Activated CD4-positive, alpha-beta T cell treated with anti-CD3 and anti-CD28 coated beads for 36 hours (primary cell): ENCODE measurements at places on chromosomes 13 and 19. TPM values are rescaled to one million over a fixed set of nuclear protein-coding genes. Genes with fewer than 3 reads are reported as not detected.

DNA sequence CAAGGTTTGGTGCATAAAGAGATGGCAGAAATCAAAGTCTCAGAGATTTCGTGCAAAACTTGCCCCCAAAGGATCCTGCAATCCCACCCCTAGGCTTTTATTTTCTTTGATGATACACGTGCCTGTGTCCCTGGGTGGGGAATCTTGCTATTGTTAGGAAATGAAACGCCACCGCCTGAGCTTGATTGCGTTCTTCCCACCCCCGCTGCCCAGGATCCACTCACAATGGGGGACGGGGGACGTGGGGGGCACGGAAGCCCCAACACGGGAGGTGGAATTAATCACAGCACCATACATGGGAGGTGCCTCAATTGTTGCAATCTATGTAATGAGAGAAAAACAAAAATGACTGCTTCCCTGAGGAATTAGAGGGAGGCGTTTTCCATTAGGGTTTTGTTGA, 39.6 kb downstream of the ZNRF4 start:
- no peak overlapping the region for H3K27ac ChIP-seq
- H3K4me1 ChIP-seq = no peaks in the 10 kb centered on the region
- peaks cover 2% of the 10 kb centered on the region for H3K36me3 ChIP-seq
- H3K27me3 ChIP-seq = peaks cover 42% of the 10 kb centered on the region
- DNase-seq = no peak

DNA sequence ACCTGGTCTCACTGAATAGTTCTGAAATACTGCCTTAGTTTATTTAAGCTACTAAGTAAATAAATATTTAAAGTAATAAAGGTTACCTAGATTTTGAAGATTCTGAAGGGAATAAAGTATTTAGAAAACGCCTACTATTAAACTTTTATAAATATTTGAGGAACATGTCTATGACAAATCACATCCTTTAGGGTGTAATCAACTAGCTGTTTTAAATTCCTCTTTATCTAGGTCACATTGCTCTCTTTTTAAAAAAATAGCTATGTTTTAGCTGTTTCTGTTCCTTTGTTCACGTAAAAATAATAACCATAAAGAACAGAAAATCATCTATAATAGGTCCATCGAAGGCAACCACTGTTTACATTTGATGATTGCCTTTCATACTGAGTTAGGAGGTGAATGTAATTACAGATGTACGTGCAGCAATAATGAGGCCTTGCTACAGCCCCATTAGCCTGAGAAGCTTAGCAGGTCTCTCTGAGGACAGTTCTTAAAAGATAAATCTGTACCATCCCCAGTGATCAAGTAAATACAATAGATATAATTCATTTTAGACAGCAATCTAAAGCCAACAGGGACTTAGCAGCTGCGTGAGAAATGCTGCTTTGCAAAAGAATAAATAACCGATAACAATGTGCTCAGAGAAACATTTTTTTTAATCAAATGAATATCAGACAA, 449.5 kb downstream of the LIG4 start:
- no peaks in the 10 kb centered on the region for H3K36me3 ChIP-seq
- H3K4me1 ChIP-seq = no peaks in the 10 kb centered on the region
- DNase-seq = no peak
- H3K27me3 ChIP-seq = no peaks in the 10 kb centered on the region

- no peak for DNase-seq
- H3K36me3 ChIP-seq = peaks cover 5% of the 10 kb centered on the region
- peaks cover 30% of the 10 kb centered on the region for H3K4me1 ChIP-seq
Measured at GRCh38 chr13:46053162-46054012, 841 bp upstream of the ZC3H13 start.

DNA sequence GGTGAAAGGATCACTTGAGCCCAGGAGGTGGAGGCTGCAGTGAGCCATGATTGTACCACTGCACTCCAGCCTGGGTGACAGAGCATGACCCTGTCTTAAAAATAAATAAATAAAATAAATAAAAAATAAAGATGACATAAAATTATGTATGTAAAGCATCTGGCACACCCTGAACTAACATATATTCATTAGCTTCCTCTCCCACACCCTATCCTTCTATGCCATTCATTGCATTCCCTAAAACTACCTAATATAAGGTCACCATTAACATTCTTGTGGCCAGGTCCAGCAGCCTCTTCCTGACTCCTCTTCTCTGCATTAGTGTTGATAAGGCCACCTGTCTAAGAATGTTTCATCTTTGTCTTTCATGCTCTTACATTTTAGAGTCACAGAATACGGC, 44.5 kb upstream of the CLDN10 start:
- no peak overlapping the region for H3K4me3 ChIP-seq
- H3K27ac ChIP-seq = no peak overlapping the region
- no peaks in the 10 kb centered on the region for H3K4me1 ChIP-seq
- no peaks in the 10 kb centered on the region for H3K36me3 ChIP-seq
- peaks cover 7% of the 10 kb centered on the region for H3K27me3 ChIP-seq

- H3K36me3 ChIP-seq = no peaks in the 10 kb centered on the region
- no peak overlapping the region for H3K27ac ChIP-seq
- H3K4me1 ChIP-seq = peaks cover 13% of the 10 kb centered on the region
- H3K4me3 ChIP-seq = no peak overlapping the region
- peaks cover 80% of the 10 kb centered on the region for H3K27me3 ChIP-seq
Measured at GRCh38 chr13:110416131-110417025, 109.3 kb downstream of the COL4A2 start.

DNA sequence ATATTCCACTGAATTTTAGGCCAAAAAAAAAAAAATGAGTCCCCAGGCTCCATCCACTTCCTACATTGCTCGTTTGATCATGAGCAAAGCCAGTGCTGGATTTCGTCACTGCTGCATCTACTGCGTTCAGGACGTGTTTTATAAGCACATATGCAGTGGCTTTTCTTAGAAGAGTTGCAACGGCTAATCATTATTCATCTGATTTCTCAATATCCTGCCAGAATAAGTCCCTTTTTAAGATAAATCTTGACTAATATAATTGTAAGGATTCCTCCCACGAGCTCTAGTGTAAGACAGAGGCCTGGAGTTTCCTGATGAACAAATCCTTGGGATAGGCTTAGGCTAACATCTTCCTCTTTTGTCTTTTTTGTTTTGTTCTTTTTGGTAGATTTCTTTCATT, 19.5 kb downstream of the FAM124A start:
- peaks cover 3% of the 10 kb centered on the region for H3K27me3 ChIP-seq
- no peak overlapping the region for H3K27ac ChIP-seq
- DNase-seq = no peak
- no peaks in the 10 kb centered on the region for H3K36me3 ChIP-seq
- no peaks in the 10 kb centered on the region for H3K4me1 ChIP-seq
- no peak overlapping the region for H3K4me3 ChIP-seq

DNA sequence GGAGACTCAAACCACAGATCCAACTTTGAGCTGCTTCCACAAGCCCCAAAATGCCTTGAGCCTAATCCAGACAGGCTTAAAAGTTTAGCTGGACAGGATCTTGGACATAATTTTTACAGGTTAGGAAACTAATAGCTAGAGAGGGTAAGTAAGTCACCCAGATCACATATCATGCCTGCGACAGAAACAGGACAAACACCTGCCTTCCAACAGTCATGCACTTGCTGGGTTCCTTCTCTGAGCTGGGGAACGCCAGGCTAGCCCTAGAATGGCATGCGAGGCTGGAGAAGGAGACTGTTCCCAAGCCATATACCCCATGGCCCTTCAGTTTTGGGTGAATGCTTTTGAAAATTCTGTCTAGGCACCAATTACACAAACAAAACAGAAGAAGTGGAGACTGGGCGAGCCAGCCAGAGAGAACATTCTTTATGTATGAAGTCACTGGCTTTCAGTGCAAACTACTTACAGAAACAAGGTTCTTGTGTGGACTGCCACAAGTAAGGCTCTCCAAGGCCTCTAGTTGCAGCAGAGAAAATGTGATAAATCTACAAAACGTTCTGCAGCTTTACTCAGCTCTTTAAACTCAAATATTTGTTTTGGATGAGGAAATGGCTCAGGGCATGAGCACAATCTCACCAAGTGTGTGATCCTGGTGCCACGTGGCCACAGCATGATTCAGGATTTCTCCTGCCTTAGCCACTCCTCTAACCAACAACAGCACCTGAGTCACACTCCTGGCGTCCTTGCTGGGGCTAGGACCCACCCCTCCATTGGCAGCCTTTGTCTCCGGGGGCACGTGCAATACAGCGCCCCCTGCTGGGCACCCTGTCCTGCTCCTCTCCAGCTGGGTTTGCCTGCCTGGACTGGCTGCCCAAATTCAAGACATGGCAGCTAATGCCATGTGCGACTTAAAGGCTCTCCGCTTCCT, 73.4 kb upstream of the UBL3 start:
- H3K27me3 ChIP-seq = no peaks in the 10 kb centered on the region
- no peak overlapping the region for H3K4me3 ChIP-seq
- DNase-seq = peak; percentile 88
- peaks cover 41% of the 10 kb centered on the region for H3K4me1 ChIP-seq

GRCh38 chr13:109160357-109160756, 530.9 kb downstream of the MYO16 start:
- no peak overlapping the region for H3K4me3 ChIP-seq
- peaks cover 28% of the 10 kb centered on the region for H3K27me3 ChIP-seq
- H3K4me1 ChIP-seq = peaks cover 8% of the 10 kb centered on the region
- H3K36me3 ChIP-seq = no peaks in the 10 kb centered on the region

The TTC9B gene
- total RNA-seq = not detected

The CYP2A7 gene
- not detected for total RNA-seq

The PLIN5 gene
- total RNA-seq = not detected

The CEACAM16 gene
- not detected for total RNA-seq
